SJSA1 (cell line): ENCODE measurements at places on chromosomes 2 and 18. TPM values are rescaled to one million over a fixed set of nuclear protein-coding genes. Genes with fewer than 3 reads are reported as not detected.

GRCh38 chr2:232982926-232983668 is 30.0 kb downstream of the NGEF start:
- H3K36me3 ChIP-seq = no peaks in the 10 kb centered on the region
- no peak for DNase-seq
- no peak overlapping the region for H3K4me3 ChIP-seq
- peaks cover 30% of the 10 kb centered on the region for H3K4me1 ChIP-seq
- H3K27ac ChIP-seq = no peak overlapping the region

ZBTB7C gene
- total RNA-seq = 0.44 and 0.50 TPM in 2 replicates

DNA sequence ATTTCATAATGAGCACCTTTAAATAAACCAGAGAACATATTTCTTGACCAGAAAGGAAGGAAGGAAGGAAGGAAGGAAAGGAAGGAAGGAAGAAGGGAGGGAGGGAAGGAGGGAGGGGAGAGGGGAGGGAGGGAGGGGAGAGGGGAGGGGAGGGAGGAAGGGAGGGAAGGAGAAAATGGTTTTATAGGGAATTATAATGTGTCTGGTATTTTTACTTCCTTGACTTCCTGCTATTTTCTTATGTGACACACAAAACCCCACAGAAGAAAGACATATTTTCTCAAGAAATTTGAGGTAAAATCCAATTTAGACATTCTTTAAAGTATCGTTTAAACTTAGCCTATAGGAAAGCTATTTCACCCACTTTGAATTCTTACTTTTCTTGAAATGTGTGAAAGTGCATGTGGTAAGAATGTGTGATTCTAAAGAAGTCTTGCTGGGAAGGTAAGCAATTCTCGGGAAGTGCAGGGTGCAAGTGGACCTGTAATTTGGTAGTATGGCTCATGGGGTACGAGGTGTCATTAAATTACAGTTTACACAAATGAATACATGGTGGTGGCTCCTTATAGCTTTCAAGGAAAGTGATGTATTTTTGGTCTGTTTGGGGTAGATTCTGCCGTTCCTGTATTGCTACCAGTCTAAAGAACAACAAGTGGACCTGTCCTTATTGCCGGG is 18.0 kb downstream of the RNF125 start:
- H3K36me3 ChIP-seq = no peaks in the 10 kb centered on the region
- H3K4me1 ChIP-seq = no peaks in the 10 kb centered on the region
- no peaks in the 10 kb centered on the region for H3K27me3 ChIP-seq
- no peak overlapping the region for H3K4me3 ChIP-seq
- DNase-seq = no peak

DLX1 gene
- total RNA-seq = 4.7 and 4.9 TPM in 2 replicates

C2orf66 gene
- total RNA-seq = 0.05 TPM in 1 of 2 replicates, not detected in the other

GRCh38 chr18:5253910-5254309 is 41.6 kb downstream of the ZBTB14 start:
- no peak for DNase-seq
- H3K27me3 ChIP-seq = no peaks in the 10 kb centered on the region
- H3K36me3 ChIP-seq = no peaks in the 10 kb centered on the region
- H3K4me3 ChIP-seq = no peak overlapping the region
- no peak overlapping the region for H3K27ac ChIP-seq

DNA sequence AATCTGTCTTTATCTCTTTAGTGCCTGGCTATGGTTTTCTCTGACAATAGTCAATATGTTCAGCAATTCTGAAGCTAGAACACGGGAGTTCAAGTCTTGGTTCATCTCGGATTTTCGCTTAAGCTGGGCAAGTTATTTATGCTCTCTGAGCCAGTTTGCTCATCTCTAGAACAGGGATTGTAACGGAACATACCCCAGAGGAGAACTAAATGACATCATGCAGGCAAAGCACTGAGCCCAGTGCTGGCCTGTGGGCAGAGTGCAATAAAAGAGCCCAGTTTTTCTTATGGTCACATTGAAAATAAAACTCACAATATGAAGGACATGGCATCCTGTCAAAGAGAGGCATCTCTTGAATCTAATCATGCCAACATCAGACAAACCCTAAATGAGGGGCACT is 143.9 kb downstream of the ZBTB7C start:
- no peaks in the 10 kb centered on the region for H3K36me3 ChIP-seq
- peaks cover 10% of the 10 kb centered on the region for H3K27me3 ChIP-seq
- no peak for DNase-seq
- no peak overlapping the region for H3K27ac ChIP-seq

GRCh38 chr2:27921424-27921823 is 30.9 kb downstream of the BABAM2 start:
- no peak overlapping the region for H3K27ac ChIP-seq
- no peaks in the 10 kb centered on the region for H3K27me3 ChIP-seq
- H3K36me3 ChIP-seq = no peaks in the 10 kb centered on the region
- no peak overlapping the region for H3K4me3 ChIP-seq

SCYGR4 gene
- not detected in 2 replicates for total RNA-seq

DNA sequence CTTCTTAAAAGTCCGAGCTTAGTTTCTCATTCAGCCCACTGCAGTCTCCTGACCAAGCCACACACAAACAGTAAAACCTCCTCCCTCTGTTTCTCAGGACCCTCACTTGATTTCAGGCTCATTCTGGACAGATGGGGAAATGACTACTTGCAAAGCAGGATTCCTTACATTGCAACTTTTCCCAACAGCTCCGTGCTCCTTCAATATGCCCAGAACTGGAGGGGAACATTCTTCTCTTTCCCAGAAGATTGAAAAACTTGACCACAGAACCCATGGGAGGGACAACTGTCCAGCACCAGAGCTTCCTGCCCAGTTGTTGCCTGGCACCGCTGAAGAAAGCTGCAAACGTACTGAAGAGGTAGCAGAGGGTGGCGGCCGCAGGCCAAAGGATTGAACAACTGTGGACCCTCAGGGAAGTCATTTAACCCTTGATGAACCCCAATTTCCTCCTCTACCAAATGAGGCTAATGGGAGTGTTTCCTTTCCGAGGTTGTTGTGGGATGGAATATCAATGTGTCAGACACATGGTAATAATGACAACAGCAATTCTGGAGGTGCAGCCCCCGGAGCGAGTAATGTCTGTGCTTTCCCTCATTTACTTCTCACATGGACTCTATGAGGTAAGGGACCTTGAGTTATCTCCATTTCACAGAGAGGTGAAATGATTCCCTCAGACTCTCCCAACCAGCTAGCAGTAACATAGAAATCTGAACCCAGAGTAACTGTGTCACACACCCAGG is 25.0 kb downstream of the BCL11A start:
- peaks cover 11% of the 10 kb centered on the region for H3K4me1 ChIP-seq
- no peaks in the 10 kb centered on the region for H3K36me3 ChIP-seq
- peaks cover 5% of the 10 kb centered on the region for H3K27me3 ChIP-seq
- no peak overlapping the region for H3K27ac ChIP-seq
- DNase-seq = no peak

HMSD gene
- 0.53 and 1.00 TPM in 2 replicates for total RNA-seq

GRCh38 chr18:22871809-22872525 is 61.2 kb upstream of the RBBP8 start:
- H3K27ac ChIP-seq = no peak overlapping the region
- H3K27me3 ChIP-seq = peaks cover 5% of the 10 kb centered on the region; the same call in 1 of the 2 replicates
- H3K4me1 ChIP-seq = no peaks in the 10 kb centered on the region

RFX8 gene
- total RNA-seq = 0.68 TPM in 1 of 2 replicates, not detected in the other

ZBTB14 gene
- 17.3 and 22.5 TPM in 2 replicates for total RNA-seq

SERPINB2 gene
- total RNA-seq = 0.74 TPM in 1 of 2 replicates, not detected in the other

GRCh38 chr2:23757686-23758433 is 169.1 kb downstream of the ATAD2B start:
- no peaks in the 10 kb centered on the region for H3K27me3 ChIP-seq
- peak overlapping the region; percentile 15; the same call in 1 of the 2 replicates for H3K27ac ChIP-seq
- H3K4me3 ChIP-seq = no peak overlapping the region
- peak; percentile 57 for DNase-seq
- peaks cover 16% of the 10 kb centered on the region for H3K36me3 ChIP-seq
